CD4-positive, alpha-beta T cell treated with Interleukin-1 beta for 1 hour (primary cell): ENCODE measurements at places on chromosomes 6 and 20.

GRCh38 chr6:27254566-27254965 lies 7.1 kb downstream of the PRSS16 start:
- DNase-seq = no peak

- no peak for DNase-seq
Observed at GRCh38 chr6:43978473-43979346, 148.5 kb downstream of the MRPL14 start.

DNA sequence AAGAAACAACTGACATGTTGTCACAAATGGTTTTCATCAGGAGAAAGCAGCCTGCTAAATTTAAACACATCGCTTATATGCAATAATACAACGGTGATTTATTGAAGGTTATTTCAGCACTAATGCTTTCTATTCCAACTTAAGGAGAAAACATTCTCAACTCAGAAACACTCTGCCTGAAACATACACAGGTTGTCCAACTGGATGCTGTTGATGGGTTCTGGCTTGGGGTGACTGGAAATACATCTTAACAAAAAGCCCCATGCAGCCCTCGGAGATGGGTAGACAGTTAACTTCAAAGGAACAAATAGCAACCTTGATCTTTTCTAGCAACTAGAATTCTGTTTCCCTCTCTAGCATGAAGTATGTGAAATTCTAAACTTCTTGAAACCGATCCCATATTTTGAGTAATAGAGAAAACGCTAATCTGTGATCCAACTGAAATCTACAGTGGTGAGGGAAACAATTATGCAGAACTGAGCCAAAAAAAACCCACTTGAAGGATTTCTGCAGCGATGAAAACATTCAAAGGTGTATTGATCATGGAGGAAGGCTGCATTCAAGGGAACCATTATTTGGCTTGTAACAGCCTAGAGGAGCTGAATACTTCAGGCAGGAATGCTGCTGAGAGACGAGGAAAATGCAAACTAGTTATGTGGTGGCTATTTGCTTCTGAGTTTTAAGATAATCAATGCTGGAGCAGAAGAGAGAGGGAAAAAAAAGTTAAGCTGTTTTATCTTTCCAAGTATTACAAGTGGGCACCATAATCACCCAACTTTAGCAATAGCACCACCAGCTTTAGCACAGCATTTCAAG lies 6.9 kb downstream of the ZMYND8 start:
- DNase-seq = no peak

GRCh38 chr20:47274401-47275108 lies 81.9 kb downstream of the ZMYND8 start:
- DNase-seq = no peak

- DNase-seq = no peak
Observed at GRCh38 chr6:23140871-23141270, 571.5 kb downstream of the HDGFL1 start.

DNA sequence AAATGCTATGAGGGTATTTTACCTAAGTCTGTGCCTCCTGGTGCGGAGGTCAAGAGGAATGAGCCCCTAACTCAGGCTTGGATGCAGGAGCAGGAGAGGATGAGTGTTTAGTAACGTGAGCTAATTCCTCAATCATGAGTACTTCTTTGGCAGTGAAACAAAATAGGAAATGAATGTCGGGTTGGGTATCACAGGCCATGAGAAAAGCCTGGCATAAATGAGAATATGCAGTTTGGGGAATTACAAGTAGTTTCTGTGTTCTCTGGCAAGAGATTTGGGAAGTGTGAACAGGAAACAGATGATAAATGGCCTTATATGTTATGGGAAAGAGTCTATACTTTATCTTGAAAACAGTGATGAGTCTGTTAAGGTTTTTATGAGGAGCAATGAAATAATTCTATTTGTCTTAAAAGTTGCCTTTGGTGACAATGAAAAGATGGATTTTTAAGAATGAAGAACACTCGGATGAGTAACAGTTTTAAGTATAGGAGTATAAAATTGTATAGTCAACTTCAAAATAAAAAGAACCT lies 59.0 kb upstream of the RNF146 start:
- no peak for DNase-seq

GRCh38 chr6:84353459-84354423 lies 126.3 kb upstream of the CEP162 start:
- no peak for DNase-seq

- no peak for DNase-seq
Observed at GRCh38 chr20:17955302-17955701, 13.3 kb downstream of the SNX5 start.

DNA sequence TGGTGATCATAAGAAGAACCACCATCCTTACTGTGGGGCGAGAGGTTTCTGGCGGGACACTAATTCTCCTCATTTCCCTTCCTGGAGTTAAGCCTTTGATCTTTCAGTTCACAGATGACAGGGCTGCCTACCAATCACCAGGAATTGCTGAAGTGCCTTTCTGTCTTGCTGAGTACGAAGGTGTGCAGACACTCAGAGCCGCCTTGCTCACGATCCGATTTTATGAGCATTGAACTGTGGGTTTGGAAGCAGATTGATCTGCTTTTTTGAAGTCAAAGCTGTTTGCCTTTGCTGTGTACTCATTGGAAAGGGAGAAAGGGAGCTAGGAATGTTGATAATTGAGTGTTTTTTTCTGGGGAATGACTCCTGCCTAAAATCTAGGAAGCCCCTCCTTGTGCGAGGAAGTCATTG lies 129.1 kb upstream of the SALL4 start:
- no peak for DNase-seq

DNA sequence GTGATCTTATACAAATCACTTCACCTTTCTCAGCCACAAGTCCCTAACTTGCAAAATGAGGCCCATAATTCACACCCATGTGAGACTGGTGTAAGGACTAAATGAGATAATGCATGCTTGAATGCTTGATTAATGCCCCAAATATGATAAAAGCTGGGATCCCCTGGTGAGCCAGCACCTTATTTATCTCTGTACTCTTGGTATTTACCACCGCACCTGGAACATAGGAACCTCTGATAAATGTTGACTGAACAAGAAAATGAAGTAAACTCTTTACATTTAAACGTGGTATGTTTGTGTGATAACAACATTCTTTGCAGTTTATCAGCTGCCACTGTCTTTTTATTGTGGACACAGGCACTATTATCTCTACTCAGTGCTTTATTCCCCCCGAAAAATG lies 2.5 kb upstream of the APOBEC2 start:
- no peak for DNase-seq

DNA sequence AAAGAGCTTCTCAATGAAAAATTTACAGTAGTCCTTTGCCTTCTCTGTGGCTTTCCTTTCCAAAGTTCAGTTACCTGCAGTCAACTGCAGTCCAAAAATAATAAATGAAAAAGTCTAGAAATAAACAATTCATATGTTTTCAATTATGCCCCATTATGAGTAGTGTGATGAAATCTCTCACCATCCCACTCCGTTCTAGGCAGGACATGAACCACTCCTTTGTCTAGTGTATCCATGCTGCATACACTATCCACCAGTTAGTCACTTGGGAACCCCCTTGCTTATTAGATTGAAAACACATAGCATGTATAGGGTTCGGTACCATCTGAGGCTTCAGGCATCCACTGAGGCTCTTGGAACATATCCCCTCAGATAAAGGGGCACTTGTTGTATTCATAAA lies 80.6 kb upstream of the EYA4 start:
- DNase-seq = no peak

DNA sequence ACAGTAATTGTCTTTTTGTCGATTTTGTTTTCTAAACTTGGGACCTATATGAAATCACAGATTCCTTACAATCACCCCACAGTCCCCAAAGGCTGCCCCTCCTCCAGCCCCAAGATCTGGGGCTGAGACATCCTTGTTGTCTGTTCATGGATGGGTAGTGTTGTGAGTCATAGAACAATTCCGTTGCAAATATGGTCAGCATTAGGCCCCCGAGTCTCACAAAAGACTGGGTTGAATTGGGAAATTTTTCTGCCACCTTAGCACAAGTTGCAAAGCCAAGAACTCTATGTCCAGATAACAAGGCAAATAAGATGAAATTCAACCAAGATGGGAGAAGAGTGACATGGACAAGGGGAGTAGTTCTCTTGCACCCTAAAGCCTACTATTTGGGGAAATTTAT lies 10.5 kb upstream of the TAB2 start:
- no peak for DNase-seq

DNA sequence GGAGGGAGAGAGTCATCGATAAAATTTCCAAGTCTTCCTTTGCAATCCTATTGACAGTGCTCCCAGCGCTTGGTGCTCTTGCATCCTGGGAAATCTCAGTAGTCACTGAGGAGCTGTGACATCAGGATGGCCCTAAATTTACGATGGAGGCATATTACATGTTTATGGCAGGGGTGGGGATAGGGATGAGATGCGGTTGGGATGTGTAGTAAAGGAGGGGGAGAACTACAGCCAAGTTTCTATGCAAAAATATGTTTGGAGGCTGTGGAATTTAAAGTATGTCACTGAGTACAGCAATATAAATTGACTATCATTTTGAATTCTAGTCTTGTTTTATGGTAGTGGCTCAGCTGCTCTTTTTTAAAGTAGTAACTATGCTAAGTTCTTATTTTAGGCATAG lies 544.9 kb downstream of the PKHD1 start:
- no peak for DNase-seq

GRCh38 chr20:19676202-19676601 lies 81.9 kb upstream of the RIN2 start:
- DNase-seq = no peak

- no peak for DNase-seq
Observed at GRCh38 chr6:163813979-163814493, 399.5 kb downstream of the QKI start.

- no peak for DNase-seq
Observed at GRCh38 chr20:15642109-15642508, 931.1 kb downstream of the KIF16B start.

GRCh38 chr20:62381202-62381797 lies 5.6 kb upstream of the RPS21 start:
- DNase-seq = no peak

DNA sequence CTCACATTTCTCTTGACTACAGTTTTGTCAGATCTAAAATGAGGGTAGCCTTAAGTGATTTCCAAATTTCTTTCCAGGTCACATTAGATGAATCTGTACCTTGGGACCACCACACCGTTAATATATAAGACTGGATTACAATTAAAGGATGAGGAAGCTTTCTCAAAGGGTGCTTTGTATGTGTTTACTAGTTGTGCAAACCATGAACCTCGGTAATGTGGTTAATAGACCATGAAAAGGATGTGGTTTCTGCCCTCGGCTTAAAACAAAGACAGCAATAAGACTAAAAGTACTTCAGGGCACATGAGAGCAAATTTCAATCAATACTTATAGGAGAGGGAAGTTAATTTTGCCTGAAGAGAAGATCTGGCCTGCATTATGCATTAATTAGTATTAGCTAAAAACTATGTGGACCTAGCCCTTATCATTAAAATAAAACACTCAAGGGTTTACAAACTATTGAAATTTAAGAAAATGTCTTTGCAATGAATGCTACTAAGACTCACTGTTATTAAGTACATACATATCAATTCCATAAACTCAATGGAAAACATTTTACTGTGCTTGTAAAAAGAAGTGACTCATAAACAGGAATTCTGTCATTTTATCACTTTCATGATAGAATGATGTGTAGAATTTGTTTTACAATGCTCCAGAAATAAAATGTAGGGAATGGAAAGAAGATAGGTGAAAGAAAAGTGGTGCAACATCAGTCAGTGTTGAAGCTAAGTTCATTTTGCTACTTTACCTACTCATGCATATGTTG lies 936 bp upstream of the TMX4 start:
- no peak for DNase-seq

- DNase-seq = no peak
Observed at GRCh38 chr6:16727996-16728395, 33.3 kb downstream of the ATXN1 start.

- DNase-seq = no peak
Observed at GRCh38 chr20:49690899-49691620, 22.6 kb downstream of the B4GALT5 start.

DNA sequence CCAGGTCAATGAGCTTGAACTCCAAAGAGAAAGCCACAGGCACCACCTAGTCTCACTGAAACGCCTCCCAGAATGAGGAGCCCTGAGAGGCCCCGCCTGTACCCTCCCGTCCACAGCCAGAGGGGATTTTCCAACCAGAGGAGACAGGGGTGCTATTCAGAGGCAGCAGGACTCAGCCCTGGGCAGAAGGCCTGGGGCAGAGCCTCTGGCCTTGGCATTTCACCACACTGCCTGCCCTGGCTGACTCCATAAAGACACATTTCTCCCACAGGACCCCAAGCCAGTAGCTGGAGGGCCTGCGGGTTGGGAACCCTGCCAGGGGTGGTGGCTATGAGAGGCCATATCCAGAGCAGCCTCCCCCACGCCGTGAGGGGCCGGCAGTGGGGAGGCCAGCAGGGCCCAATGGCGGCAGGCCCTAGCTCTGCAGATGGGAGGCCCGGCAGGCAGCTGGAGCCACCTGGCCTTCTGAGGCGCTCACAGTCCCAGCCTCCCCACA lies 159.3 kb downstream of the PREX1 start:
- no peak for DNase-seq

GRCh38 chr6:741410-742339 lies 48.7 kb upstream of the EXOC2 start:
- DNase-seq = no peak

- no peak for DNase-seq
Observed at GRCh38 chr20:43943725-43944124, 29.1 kb downstream of the TOX2 start.

DNA sequence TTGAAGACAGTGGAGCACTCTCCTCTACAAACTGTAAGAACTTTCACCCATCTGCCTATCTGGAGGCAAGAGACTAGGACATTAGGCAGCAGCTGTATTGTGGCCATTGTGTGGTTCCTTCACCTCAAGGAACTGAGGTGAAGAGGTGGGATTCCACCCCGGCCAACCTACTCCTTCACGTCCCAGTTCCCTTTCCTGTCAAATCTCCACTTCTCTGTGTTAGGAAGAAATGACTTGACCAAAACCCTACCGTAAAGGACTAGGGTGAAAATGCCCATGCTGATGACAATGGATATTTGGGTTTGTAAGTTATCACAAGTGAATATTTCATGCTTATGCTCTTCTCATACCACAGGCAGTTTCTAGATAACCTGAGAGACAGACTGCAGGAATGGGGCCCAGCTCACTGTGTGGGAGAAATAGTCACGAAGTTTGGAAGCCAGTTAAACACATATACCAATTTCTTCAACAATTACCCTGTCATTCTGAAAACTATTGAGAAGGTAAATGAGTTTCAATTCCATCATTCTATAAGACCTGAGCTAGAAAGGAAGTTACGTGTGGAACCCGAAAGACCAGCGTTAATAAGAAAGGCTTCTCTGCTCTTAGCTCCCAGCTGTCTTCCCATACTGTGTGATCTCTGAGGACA lies 86.6 kb downstream of the ECT2L start:
- DNase-seq = no peak

- no peak for DNase-seq
Observed at GRCh38 chr20:1900321-1900801, 5.2 kb downstream of the SIRPA start.

DNA sequence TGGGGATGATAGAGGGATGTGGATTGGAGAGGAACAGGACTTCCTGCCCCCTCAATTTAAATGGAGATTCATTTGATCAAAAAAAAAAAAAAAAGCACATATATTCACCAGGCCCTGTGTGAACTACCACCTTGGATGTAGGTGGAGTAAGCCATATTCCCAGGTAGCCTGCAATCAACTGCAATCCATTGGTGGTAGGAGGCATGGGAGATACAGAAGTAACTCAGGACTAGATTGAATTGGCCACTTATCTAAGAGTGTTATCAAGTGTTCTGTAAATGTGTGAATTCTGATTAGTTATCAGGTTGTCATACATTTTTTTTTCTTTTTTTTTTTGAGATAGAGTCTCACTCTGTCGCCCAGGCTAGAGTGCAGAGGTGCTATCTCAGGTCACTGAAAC lies 124.1 kb upstream of the ESR1 start:
- no peak for DNase-seq

GRCh38 chr6:106918115-106918514 lies 56.4 kb downstream of the CD24 start:
- DNase-seq = no peak
